Dermis microvascular lymphatic vessel endothelial cell (primary cell): ENCODE measurements at places on chromosomes 13 and 19. TPM values are rescaled to one million over a fixed set of nuclear protein-coding genes. Genes with fewer than 3 reads are reported as not detected.

DNA sequence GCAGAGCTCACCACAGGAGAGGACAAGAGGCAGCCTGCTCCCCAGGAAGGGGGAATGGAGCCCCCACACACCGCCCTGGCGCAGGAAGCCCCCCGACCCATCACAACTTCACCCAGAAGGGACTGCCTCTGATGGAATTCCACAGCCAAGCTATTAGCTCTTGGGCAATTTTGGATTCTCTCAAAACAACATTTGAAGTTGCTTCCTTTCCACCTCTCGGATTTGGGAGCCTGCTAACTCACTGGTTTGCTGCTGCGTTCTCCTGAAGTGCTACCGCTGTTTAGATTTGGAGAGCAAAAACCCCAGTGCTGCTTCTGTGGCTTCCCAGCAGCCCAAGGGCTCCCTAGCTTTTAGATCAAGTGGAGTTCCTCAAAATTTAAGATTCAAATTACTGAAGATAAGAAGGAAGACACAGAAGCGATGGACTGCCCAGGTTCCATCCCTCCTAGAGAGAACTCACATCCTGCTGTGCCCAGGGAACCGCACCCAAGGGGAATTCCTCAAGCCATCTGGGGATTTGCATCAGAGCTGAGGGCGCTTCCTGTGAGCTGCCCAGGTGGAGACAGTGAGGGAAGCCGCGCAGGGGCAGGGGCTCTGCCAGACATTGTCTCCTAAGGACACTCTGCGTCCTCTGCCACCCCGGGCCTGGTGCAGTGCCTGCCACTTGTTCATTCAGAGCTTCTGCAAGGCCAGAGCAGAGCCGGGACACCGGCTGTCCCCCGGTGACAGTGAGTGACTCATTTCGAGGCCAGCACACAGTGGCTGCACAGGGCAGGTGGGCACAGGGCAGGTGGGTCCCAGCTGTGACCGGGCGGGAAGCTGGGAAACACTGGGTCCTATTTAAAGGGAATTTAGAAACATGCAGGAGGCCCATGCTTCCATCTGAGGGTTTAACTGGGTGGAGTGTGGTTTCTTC is 45.5 kb downstream of the COL4A1 start:
- DNase-seq, result peak; percentile 44

DNA sequence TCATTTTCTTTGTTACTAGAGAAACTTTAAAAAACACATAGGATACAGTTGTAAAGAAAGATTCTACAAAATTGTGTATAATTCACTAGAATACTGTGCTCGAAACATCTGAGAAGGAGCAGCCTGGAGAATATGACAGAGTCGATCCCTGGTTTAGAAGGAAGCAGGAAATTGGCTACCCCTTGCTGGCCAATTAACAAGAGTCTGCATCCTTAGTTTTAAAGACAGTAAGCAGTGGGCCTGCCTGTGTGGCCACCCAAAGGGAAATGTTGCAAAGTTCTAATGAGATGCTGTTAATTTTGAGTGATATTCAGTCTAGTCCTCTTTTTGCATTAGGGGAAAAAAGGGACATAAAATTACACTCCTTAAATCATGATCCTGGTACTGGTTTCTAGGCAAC is 988.6 kb downstream of the PCDH17 start:
- DNase-seq, result no peak

GRCh38 chr19:1206864-1207450 is 1.4 kb downstream of the STK11 start:
- DNase-seq, result peak; percentile 23

DNA sequence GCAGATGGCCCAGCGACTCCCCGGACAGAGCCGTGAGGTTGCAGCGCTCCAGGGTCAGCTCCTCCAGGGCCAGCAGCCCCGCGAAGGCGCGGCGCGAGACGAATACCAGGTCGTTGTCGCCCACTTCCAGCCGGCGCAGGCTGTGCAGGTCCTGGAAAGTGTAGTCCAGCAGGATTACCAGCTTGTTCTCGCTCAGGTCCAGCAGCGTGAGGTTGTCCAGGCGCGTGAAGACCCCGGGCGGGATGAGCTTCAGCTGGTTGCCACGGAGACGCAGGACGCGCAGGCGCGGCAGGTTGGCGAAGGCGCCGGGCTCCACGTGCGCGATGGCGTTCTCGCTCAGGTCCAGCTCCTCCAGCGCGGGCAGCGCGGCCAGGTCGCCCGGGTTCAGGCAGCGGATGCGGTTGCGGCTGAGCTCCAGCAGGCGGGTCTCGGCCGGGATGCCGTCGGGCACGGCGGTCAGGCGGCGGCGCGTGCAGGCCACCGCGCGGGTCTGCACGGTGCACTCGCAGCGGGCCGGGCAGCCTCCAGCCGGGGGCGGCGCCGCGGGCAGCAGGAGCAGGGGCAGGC is 9.3 kb upstream of the PEAK3 start:
- no peak for DNase-seq

GRCh38 chr19:10762656-10763055 is 44.8 kb downstream of the DNM2 start:
- DNase-seq, result no peak

- no peak for DNase-seq
These were observed 165.9 kb downstream of the KLF5 start for GRCh38 chr13:73224703-73225102.

HCN2 gene
- 0.39 and 0.76 TPM in 2 replicates for total RNA-seq
